ENCODE measurements at places on chromosomes 7 and 10.

- DNase-seq: no peak
These were observed 268.6 kb downstream of the KLF6 start for GRCh38 chr10:3516234-3516922.

- DNase-seq: no peak
These were observed 54.9 kb upstream of the NXPH1 start for GRCh38 chr7:8378349-8379019.

- DNase-seq: no peak
These were observed 262.8 kb downstream of the LRMDA start for GRCh38 chr10:75694269-75694668.

- DNase-seq: no peak
These were observed 72.3 kb upstream of the SRRM3 start for GRCh38 chr7:76129366-76129765.

DNA sequence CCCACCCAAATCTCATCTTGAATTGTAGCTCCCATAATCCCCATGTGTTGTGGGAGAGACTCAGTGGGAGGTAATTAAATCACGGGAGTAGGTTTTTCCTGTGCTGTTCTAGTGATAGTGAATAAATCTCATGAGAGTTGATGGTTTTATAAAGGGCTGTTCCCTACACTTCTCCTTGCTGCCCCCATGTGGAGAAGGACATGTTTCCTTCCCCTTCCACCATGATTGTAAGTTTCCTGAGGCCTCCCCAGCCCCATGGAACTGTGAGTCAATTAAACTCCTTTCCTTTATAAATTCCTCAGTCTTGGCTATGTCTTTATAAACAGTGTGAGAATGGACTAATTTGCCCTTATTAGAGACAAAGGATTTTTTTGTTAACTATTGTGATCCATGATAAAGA lies 48.5 kb upstream of the MKX start:
- DNase-seq: no peak

- no peak for DNase-seq
These were observed 188.6 kb downstream of the ETV1 start for GRCh38 chr7:13800694-13801448.

- no peak for DNase-seq
These were observed 201.5 kb downstream of the PRPF18 start for GRCh38 chr10:13788320-13788600.

DNA sequence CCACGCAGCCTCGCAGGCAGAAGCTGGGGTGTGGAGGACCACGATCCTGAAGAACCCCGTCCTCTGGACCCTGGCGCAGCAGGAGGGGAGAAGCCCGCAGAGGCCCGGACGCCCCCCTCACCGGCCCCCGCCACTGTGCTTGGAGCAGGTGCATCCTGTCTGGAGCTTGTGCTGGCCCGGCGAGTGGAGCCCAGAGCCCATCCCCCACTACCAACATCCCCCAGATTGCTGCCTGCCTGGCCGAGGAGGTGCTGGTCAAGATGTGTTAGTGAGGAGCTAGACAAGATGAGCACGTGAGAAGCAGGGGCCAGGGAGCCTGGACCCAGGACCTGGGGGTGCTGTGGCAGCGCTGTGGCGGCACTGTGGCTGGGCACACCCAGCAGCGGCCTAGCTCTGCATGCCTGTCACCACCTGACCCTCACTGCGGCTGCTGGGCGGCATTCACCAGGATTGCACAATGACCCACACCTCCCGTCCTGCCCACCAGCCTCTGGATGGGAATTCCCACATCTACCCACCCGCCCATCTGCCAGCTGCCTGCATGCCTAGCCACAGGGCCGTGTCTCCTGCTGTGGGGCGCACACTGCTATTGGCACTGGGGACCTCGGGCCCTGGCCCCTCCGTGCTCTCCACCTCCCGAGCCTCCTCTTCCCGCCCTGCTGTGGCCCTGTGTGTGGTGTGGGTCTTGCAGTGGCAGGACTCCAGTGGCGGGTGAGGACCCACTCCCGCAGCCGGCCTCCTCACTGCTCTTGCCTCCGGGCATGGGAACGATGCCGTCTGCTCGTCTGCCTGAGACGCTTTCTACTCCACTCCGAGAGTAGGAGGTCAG lies 11.8 kb downstream of the GPR146 start:
- DNase-seq: no peak

DNA sequence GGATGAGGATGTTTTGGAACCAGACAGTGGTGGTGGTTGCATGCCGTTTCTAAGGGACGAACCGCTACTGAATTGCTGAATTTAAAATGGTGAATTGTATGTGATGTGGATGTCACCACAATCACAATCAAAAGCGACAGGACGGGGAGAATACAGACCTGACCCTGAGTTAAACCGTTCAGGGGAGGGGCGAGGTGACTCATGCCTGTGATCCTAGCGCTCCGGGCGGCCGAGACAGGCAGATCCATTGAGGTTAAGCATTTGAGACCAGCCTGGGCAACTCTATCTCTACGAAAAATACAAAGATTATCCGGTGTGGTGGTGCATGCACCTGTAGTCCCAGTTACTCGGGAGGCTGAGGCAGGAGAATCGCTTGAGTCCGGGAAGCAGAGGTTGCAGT lies 46.4 kb downstream of the UNCX start:
- DNase-seq: no peak

- DNase-seq: peak; percentile 11
These were observed 76.9 kb downstream of the RNF216 start for GRCh38 chr7:5704534-5704922.

- peak; percentile 67 for DNase-seq
These were observed 941 bp upstream of the LUC7L2 start for GRCh38 chr7:139358541-139359365.

DNA sequence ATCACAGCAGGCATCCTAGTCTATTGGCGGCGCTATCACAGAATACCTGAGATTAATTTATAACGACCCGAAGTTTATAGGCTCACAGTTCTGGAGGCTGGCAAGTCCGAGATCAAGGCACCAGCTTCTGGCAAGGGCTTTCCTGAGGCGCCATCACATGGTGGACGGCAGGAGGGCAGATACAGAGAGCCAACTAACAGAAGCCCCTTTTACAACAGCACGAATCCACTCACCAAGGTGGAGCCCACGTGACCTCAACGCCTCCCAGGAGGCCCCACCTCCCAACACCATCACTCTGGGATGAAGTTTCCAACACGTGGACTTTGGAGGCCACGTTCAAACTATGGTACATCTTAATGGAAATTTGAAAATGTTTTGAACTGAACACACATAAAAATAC lies 255.3 kb downstream of the ELFN1 start:
- no peak for DNase-seq

GRCh38 chr7:99499371-99499720 lies 735 bp downstream of the ZNF394 start:
- DNase-seq: no peak

GRCh38 chr7:134916171-134916883 lies 70.0 kb upstream of the AGBL3 start:
- no peak for DNase-seq

DNA sequence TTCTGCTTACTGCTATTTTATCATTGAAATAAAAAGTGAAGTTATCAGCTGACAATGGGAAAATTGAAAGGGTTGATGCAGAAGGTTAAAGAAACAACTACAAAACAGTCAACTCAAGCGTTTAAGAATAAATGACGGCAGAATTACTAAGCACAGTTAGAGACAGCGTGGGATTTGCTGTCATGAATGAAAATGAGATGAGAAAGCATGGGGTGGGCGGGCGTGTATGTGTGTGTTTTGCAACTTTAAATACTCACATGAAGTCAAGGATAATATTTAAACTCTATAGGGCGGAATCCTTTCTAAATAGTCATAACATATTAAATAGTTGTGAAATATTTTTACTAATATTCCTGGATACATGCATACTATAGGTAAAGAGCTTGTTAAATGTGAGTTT lies 450.8 kb downstream of the ETV1 start:
- DNase-seq: no peak

- no peak for DNase-seq
These were observed 171.2 kb upstream of the TNRC18 start for GRCh38 chr7:5594616-5595544.

DNA sequence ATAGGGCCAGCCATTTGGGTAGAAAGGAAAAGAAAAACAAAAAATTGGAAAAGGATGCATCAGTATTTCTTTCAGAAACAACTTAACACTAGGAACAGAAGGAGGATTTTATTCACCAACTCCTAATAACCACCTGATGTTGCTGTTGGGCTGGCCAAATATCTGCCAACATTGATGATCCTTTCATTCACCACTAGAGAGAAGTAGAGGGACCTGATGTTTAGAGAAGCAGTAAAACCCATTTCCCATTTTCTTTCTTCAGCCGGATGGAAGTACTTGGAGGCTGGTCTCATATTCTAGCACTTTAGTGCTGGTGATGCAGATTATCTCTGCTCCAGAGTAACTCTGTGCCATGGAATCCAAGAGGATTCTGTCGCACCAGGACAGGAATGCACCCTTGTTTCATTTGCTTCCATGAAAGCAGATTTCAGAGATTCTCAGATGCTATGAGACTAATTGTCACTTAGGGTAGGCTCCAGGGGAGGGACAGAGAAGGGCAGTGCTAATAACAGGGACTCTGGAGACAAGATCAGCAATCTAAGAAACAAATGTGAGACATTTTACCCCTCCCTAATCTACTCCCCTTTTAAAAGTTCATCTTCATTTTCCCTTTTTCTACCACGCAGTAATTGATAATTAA lies 3.1 kb downstream of the KLLN start:
- DNase-seq: no peak

GRCh38 chr7:130910949-130911944 lies 177.2 kb upstream of the KLF14 start:
- DNase-seq: no peak

GRCh38 chr7:28647076-28647421 lies 234.7 kb downstream of the CREB5 start:
- no peak for DNase-seq

DNA sequence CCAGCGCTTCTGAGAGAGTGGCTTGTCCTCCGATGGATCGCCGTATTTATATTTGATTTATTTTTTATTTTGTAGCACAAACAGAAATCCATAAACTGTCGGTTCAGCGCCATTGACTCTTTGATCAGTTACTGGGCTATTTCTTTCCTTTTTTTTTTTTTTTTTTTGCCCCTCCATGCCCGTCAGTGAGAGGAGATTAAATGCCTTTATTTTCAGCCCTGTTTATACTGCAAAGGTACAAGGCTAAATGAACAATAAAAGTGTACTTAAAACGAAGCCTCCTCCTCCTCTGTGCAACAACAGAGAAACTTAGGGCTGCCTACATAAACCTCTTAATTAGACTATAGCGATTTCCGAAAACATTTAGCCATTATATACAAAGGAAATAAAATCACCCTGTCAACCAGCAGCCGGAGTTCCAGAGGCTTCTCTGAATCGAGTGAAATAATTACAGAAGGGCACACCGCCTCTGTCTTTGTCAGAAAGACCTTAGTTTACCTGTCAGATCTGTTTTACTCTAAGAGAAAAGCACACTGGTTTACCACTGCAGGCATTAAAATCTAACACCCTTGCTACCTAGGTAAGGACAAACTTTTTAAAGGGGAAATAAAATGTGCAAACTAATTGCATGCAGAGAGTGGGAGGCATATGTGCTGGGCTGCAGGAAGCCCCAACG lies 3.5 kb downstream of the EBF3 start:
- DNase-seq: no peak

DNA sequence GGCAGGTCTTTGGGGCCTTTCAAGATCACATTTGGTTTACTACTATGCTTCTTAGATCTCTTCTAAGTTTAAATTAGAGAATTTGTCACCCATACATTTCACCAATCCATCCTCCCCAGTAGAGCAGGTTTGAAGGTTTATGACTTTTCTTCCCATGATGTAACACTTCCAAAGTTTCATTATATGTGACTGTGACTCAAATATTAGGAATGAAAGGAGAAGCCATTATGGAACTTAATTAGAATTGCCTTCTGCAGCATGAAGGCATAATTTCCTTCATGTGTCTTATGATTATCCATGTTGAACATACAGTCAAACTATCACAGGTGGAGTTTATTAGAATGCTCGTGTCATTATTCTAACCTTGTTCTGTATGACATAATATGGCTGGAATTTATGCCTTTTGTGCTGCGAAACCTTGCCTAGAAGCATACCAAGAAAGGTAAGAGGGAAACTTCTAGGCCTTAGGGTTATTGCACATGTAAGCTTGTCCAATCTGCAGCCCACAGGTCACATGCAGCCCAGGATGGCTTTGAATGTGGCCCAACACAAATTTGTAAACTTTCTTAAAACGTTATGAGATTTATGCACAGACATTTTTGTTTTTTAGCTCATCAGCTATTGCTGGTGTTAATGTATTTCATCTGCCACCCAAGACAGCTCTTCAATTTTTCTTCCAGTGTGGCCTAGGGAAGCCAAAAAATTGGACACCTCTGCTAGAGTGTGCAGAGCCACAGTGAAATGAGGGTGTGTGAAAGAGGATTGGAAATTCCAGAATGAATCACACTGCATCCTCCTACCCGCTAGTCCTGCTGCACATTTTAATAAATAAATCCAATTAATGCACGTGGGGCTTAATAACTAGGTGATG lies 133.6 kb downstream of the TMEM26 start:
- no peak for DNase-seq

GRCh38 chr7:3217166-3217565 lies 83.9 kb upstream of the SDK1 start:
- no peak for DNase-seq

DNA sequence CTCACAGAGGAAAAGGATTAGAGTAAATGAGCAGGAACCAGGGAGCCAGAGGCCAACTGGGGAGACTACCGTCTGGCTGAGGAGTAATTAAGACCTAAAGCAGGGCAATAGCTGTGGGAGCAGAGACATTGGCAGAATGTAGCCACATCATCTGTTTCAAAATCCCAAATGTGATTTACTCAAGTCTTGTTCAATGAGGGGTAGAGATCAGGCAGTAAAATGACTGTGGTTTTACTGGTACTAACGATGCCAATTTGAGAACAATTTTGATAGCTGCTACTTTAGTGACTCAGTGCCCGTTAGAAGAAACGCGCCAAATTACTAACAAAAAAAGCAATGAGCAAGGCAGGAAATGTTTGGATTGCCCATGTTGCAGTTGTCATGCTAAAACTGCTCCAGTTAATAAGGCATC lies 12.7 kb upstream of the MIOS start:
- peak; percentile 60 for DNase-seq

- no peak for DNase-seq
These were observed 887.1 kb upstream of the GHITM start for GRCh38 chr10:83252169-83252568.

GRCh38 chr10:17238445-17239291 lies 10.6 kb downstream of the VIM start:
- DNase-seq: no peak

GRCh38 chr7:74514131-74514591 lies 60.5 kb downstream of the GTF2IRD1 start:
- DNase-seq: peak; percentile 23

- no peak for DNase-seq
These were observed 883 bp downstream of the SPAG6 start for GRCh38 chr10:22346096-22346661.
